ENCODE measurements at places on chromosomes 11 and 22.

- DNase-seq, result no peak
These were observed 47.9 kb upstream of the CCDC188 start for GRCh38 chr22:20198557-20199319.

DNA sequence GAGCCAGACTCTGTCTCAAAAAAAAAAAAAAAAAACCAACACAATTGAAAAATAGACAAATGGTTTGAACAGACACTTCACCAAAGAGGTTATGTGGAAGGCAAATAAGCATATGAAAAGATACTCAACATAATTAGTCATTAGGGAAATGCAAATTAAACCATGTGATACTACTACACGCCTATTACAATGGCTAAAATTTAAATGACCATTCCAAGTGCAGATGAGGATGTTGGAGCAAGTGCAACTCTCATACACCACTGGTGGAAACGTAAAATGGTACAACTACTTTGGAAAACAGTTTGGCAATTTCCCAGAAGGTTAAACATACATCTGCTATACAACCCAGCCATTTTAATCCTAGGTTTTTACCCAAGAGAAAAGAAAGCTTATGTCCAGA lies 24.3 kb downstream of the EIF4ENIF1 start:
- no peak for DNase-seq

DNA sequence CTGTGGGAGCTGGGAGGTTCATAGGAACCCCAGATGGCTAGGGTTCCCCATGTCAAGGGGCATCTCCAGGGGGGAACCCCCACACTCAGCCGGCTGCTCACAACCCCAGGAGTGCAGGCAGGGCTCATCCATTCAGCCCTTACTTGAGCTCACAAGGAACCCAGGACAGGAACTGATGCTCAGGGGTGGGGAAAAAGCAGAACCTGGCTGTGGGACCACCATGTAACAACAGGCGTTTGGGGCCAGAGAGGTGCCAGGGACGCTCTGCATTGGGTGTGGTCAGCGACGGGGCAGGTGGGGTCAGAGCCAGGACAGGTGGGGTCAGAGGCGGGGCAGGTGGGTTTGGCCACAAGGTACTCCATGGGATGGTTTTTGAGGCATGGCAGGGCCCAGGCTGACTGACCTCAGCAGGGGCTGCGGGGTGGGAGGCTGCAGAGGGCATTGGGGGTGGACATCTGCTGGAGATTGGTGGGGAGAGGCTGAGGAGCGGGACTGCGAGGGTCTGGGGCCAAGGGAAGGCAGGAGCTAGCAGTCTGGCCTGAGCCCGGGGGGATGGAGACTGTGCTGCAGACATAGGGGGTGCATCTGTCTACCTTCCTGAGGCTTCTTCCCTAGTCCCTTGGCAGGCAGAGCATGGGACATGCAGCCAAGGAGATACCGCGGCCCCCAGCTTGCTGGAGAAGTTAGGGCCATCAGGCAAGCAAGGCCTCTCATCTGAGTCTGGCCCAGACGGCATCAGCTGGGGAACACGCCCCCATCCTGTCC lies 34.0 kb upstream of the CARS1 start:
- DNase-seq, result no peak

GRCh38 chr11:1729692-1730011 lies 20.7 kb downstream of the IFITM10 start:
- no peak for DNase-seq

- DNase-seq, result no peak
These were observed 19.1 kb downstream of the IRAG1 start for GRCh38 chr11:10674440-10674855.

DNA sequence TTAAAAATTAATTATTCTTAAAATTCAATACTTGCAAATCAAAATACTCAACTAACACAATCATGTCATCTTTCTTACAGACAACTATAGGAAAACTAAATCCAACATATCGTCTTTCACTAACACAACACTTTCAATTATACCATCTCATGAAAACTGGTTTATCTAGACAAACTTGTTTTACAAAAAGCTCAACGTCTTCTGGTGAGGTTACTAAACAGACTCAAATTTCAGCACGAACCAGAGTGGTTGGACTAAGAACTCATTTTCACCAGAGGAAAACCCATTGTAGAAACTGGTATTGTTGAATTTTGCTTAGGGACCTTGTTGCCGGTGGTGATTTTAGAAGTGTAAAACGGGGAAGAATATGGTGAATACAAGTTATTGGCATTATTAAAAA lies 52.2 kb downstream of the NUP98 start:
- DNase-seq, result no peak

DNA sequence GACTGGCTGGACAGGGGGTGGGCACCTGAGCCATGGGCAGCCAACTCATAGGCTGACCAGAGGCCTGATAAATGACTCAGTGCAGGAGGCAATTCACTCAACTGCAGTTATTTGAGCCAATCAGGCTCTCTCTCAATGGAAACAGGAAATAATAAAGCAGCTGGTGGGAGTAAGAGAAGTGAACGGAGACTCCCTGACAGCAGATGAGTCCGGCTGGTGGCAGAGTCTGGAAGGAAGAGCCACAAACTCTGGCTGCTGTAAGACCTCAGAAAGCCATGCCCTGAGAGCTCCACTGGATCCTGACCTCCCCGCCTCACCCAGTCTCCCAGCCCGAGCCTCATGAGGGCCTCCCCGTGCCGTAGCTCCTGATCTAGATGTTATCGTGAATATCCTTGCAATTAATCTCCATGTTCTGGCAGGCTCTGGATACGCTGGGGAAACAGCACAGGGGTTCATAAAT lies 69.8 kb downstream of the TRIM29 start:
- no peak for DNase-seq

DNA sequence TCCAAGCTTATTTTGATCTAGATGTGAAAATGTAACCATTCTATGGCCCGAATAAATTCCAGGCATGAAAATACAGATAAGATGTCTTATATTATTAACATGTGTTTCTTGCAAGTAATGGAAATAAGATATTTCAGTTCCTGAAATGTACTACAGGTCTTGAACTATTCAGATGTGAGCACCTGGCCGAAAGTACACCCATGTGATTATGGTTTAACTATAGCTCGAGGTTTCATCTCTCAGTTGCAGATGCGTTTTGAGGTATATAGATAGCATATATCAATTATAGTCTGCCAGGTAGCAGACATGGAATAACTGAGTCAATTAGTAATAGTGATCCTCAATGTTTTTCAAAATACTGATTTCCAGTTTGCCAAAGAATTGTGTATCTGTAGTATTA lies 68.3 kb downstream of the DDIAS start:
- DNase-seq, result no peak

DNA sequence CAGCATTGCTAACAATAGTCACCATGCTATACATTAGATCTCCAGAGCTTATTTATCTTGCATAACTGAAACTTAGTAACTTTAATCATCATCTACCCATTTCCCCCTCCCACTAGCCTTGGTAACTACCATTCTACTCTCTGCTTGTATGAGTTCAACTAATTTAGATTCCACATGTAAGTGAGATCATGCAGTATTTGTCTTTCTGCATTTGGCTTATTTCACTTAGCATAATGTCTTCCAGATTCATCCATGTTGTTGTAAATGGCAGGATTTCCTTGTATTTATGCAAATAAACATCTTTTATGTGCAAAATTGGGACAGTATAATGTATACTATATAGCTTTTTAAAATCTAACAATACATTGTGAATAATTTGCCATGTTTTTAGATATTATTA lies 66.0 kb upstream of the ZBED5 start:
- no peak for DNase-seq

DNA sequence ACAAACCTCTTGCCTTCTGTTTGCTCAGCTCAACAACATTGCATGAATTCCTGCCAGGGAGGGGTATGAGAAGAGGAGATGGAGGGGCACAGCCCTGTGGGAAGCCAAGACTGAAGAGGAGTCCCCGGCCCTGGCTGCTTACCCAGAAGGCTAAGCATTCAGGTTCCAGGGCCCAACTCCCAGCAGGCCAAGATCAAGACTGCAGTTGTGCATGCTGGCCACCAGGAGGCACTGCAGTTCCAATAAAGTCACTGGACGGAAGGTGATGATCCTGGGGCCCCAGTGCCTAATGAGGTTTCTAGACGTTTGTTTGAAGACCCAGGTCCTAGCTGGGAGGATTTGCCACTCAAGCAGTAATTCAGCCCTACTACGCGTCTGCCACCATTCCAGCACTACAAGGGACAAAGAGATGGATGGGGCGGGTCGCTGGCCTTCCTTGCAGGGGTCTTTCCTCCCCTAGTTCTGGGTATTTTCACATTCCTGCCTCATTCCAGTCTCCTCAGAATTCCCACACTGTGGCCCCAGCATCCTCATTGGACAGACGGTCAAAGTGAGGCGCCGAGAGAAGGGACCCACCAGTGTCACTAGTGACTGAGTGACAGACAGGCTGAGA lies 23.6 kb downstream of the ALX4 start:
- peak; percentile 69 for DNase-seq

DNA sequence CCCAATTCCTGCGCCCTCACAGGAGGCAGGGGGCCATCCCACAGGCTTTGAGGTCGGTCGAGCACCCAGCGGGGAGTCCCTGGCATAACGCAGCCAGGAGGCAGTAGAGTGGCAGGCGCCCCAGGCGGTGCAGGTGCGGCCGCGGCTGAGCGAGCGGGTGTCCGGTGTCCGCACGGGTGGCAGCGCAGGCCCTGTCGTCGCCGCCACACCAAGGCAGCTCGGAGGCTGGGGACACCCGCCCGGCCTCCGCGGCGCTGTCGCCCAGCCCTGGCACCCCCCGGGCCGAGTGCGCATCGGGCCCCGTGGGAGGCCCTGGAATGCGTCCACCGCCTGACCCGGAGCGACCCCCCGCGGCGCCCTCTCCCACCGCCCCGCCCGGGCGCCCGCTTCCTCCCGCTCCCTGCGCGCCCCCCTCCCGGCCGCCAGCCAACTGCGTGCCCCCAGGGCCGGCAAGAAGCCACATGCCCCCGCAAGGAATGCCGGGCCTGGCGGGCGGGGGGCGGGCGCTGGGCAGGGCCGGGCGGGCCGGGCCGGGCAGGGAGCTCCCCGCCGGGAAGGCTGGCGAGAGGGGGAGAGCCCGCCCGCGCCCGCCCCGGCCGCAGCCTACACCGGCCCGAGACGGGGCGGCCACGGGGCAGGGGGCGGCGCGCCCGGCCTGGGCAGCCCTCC lies 33.9 kb downstream of the PRDM11 start:
- peak; percentile 48 for DNase-seq

DNA sequence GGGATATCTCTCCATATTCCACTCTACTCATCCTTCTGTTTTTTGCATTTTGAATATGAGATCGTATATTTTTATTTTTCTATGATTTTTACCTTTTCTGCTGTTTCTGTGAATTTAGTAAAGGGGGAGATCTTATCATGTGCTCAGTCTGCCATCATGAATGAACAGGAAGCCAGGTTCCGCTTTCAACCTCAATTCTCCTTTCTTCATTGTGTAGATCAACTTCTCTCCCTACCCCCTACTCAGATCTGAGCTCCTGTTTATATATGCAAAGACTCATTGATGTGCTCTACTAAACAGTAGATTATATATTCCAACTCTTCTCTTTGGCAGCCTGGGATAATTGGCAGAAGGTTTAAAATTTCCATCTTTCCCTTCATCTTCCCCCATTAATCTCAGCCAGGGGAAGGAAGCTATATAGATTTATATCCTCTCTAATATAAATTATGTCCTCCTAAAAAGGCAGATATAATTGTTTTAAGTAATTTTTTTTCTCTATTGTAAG lies 336.7 kb upstream of the PLET1 start:
- DNase-seq, result no peak

DNA sequence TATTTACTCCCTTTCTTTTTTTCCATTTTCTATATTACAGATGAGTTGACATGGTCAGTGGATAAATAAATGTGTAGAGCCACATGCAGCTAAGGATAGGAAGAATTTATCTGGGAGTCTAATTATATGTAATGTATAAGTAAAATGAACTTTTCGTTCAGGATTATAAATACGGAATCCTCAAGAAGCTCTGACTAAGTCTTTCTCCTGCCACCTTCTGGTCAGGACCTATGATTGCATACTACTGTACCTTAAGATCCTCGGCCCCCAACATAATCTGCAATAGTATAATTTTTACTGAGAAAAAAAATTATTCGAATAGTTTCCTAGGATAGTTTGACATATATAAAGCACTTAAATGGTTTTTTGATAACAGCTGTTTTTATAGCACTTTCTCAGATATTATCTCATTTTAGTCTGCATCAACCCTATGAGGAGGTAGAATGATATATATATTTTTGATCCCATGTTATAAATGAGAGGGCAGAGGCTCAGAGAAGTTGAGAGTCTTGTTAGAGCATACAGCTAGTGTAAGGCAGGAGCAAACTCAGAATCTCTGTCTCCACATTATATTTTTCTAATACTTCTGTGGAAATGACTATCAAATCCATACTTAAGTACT lies 36.1 kb downstream of the CCDC90B start:
- peak; percentile 53 for DNase-seq

- DNase-seq, result peak; percentile 27
These were observed 3.5 kb downstream of the MYO18B start for GRCh38 chr22:25745341-25746011.

- DNase-seq, result peak; percentile 62
These were observed 2.2 kb upstream of the PNPLA3 start for GRCh38 chr22:43921370-43921769.

- peak; percentile 89 for DNase-seq
These were observed 10.1 kb downstream of the C11orf91 start for GRCh38 chr11:33690290-33691065.

DNA sequence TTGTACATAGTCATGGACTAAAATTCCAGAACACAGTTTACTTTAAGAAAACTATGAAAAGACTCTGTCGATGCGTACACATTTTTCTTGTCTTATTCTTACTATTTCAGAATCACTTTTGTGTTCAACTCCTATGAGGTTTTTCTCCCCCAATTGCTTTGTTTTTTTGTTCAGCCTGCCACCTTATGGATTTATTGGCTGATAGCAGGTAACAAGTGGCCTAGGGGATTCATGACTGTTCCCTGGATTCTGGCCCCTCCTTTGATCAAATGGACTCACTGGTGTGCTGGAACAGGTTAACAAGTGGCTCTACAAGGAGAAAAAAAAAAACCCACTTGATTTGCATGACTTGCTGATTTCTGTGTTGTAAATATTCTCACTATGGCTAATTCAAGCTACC lies 10.6 kb downstream of the MMP20 start:
- peak; percentile 14 for DNase-seq

GRCh38 chr11:118532852-118533768 lies 2.1 kb downstream of the TMEM25 start:
- DNase-seq, result no peak

- DNase-seq, result no peak
These were observed 131.1 kb downstream of the RASSF10 start for GRCh38 chr11:13140028-13140870.

DNA sequence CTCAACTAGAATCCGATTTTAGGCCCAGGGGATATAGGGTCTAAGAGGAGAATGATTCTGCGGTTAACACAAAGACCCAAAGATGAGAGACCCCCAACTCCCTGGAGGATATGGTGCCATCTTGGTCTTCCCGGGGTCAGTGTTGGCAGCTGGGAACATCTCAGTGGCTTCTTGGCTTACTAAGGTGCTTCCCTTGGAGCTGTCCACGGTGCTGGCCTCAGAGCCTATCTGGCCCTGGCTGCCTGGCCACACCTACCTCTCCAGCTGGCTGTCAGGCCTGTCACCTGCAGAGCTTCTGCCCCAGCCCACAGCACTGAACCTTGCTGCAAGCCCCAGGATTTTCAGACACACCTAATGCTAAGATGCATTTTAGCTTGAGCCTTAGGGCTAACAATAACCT lies 70.7 kb upstream of the THY1 start:
- DNase-seq, result peak; percentile 58
